Peyer's patch (tissue), 4 donors: ENCODE measurements at places on chromosomes 7 and 10. TPM values are rescaled to one million over a fixed set of nuclear protein-coding genes. Genes with fewer than 3 reads are reported as not detected.

- DNase-seq: no peak
Measured at GRCh38 chr10:101038484-101038883, 7.5 kb downstream of the SFXN3 start.

DNA sequence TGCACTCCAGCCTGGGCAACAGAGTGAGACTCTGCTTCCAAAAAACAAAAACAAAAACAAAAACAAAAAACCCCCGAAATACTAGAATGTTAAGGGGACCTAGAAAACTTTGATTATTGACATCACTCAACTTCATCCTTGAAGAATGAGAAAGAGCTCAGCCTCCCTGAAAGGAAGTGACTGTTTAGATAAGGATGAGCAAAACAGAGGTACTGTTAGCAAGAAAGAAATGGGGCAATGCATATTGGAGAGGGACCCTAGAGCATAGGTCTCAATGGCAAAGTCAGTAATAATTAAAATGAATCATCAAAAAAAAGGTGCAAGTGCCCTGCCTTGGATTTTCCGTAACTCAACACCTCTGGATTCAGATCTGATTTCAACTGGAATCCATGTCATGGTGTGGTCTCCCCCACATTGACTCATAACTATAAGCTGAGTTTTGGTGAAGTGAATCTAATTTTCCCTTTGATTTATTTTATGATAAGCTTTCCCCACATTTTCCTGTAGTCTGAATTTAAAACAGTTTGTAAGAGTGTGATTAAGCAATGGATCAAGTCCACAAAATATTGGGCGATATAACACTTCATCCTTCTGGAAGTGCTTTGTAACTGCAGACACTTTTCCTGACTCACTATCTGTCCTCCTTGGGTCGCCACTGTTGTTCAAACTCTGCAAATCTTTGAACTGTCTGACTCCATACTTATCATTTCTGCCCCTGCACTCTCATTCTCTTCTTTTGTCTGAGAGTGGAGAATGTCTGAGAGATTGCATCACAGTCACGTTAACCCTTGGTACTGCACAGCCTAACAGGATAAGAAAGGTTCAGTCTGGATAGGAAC lies 224.8 kb upstream of the LYZL1 start:
- no peak for DNase-seq

DNA sequence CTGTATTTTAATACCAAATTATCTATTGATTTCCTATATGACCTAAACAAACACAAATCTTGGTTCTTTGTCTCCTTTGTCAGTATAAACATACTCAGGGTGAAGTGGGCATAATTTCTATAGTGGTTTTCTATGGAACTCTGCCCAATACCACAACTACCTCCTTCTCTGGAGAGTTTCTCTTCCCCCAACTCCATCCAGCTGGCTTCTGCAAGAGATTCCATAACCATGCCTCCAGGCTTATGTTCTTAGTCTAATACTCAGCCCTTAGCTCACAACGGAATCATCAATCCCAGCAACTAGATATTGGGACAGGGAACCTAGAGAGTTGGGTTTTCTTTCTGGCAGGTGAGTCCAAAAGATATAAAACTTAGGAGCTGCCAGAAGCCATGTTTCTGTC lies 127.3 kb downstream of the TRIL start:
- no peak for DNase-seq

The DNAJC1 gene
- total RNA-seq: 39.9 TPM

The OPALIN gene
- not detected for total RNA-seq

The PTF1A gene
- not detected for total RNA-seq
